COR-L47 (cell line): ENCODE measurements at places on chromosomes 1 and 21.

GRCh38 chr1:29832936-29833335 is 596.6 kb downstream of the PTPRU start:
- DNase-seq = no peak

GRCh38 chr1:87185077-87185476 is 143.6 kb upstream of the LMO4 start:
- DNase-seq = no peak

GRCh38 chr1:183306317-183307042 is 111.7 kb downstream of the NMNAT2 start:
- DNase-seq = no peak

DNA sequence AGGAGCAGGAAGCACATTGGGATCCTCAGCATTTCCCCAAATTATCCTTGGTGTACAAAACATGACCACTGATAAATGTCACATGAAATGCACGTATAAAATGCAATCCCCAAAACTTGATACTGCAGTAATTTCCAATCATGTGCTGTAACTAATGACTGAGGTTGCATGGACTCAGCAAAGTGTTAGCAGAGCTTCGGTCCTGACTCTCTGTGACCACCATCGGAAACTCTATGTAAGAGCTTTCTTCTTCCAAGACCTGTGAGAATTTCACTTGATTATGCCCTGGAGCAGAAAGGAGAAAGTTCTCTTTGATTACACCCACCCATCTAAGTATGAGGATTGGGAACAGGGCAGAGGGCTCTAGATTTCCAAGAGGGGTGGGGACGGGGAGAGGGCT is 908 bp downstream of the CD53 start:
- DNase-seq = no peak

DNA sequence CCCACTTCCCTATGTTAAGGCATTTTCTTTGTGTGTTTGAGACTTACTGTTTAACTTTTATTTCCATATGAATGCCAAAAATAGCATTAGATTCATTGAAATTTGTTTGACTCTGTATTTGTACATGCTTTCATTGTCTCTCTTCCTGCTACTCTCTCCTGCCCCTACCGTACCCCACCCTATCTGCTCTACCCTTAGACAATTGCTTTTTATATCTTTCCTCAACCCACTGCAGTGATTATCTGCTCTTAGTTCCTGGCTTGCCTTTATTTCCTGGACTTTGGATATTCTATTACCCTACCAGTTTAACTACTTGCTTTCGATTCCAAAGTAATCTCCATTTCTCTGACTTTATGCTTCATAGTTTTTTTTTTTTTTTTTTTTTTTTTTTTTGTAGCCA is 10.5 kb downstream of the RAVER2 start:
- no peak for DNase-seq

DNA sequence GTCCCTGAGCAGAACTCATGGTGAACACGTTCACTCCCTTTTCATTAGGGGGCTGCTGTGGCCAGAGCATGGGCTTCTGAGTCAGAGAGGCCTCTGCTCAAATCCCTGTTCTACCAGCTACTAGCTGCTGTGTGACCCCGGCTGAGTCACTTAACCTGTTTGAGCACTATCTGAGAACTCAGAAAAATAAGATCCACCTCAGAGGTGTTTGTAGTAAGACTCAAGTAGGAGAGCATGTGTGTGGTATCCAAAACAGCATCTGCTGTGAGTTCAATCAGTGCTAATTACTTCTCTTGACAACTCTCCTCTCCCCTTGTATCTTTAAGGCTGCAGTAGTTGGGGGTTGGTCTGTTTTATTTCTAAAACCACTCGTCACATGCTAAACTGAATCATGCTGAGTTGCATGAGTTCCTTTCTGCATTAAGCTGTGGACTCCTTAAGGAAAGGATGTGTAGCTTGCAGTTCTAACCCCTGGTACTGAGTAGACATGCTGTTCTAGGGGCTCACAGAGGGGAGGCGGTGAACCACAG is 39.7 kb upstream of the JUN start:
- no peak for DNase-seq

DNA sequence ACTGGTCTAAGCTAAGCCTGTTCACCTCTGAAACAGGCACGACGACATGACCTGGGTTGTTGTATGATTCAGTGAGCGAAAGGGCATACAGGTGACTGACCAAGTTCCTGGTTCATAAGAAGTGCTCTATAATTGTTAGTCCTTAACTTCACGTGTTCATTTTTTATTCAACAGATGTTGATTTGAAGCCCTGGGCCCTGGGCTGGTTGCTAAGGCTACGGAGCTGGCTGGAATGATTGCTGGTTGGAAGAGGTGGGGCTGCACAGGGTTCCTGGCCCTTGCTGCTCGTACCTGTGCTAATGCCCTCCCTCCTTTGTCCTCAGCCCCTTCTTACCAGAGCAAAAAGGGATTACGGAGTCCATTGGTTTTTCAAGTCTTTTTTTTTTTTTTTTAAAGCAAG is 111.3 kb upstream of the CSF3R start:
- peak; percentile 15 for DNase-seq

- DNase-seq = no peak
Measured at GRCh38 chr1:169647512-169647911, 17.6 kb upstream of the SELP start.

DNA sequence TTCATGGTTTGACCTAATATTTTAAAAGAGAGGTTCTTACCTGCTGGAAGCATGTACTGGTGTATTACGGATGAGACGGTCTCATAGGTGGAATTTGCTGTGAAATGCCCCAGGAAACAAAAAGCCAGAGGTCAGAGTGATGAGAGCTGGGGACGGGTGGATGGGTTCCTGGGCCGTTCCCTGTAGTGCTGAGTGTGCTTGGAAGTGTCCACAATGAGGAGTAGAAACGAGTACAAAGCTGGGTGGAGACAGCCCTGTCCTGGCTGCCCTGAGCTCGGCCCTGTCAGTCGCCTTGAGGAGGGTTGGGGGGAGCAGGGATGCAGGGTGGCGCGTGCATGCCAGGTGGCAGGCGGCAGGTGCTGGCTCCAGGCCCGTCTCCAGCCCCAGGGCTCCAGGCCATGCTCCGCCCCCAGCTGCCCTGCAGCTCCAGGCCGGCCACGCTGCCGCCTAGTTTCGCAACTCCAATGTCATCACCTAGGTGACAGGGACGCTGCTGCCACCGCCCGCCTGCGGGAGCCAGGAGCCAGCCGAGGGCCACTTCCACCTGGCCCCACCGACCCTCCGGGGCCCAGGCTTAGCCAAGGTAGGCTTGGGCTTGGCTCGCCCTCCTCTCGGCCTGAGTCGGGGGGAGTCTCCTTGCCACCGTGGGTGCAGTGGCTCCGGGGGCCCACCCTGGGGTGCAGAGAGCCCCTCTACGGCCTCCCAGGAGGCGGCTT is 16.4 kb downstream of the TP73 start:
- DNase-seq = peak; percentile 93

DNA sequence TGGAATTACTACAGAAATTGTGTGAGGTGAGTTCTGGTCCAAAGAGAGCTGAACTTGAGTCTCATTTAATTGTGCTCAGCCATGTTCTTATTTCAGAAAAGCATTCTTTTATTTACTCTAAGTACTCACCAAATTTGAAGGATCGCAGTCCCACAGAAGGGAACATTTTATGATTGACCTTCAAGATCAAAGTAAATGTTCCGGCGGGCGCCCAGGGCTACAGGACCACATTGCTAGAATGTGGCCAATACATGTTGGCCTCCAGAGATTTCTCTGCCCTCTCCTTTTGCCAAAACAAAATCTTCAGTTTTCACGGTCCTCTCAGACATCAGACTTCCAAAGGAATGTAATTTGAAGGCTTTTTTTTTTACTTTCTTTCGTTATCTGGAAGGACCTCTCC is 237.8 kb downstream of the FMN2 start:
- DNase-seq = no peak

GRCh38 chr1:90671251-90671650 is 45.9 kb downstream of the BARHL2 start:
- no peak for DNase-seq

GRCh38 chr1:65049941-65050713 is 83.8 kb upstream of the JAK1 start:
- DNase-seq = no peak

DNA sequence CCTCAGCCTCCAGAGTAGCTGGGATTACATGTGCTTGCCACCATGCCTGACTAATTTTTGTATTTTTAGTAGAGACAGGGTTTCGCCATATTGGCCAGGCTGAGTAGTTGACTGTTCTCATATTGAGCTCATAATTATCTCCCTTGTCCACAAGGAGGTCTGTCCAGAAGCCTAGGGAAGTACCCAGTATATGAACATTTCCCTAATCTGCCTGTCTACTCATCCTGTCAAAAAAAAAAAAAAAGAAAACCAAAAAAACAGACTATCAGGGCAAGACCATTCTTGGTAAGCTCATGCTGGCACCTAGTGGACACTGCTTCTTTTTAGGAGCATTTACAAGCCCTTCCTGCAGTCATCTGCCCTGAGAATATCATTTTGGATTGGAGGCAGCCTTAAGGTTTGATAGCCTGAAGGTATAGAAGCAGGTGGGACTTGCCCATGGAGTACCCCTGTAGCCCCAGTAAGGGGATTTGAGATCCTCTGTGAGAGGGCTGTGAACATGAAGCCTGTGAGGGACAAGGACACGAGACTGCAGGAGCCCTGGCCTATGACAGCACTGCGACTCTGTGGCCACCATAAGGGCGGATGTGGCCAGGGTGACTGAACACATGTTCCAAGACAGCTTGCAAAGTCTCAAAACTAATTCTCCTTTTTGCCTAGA is 10.8 kb upstream of the DUSP12 start:
- peak; percentile 8 for DNase-seq

- DNase-seq = no peak
Measured at GRCh38 chr1:97243973-97244560, 522.5 kb downstream of the PTBP2 start.

DNA sequence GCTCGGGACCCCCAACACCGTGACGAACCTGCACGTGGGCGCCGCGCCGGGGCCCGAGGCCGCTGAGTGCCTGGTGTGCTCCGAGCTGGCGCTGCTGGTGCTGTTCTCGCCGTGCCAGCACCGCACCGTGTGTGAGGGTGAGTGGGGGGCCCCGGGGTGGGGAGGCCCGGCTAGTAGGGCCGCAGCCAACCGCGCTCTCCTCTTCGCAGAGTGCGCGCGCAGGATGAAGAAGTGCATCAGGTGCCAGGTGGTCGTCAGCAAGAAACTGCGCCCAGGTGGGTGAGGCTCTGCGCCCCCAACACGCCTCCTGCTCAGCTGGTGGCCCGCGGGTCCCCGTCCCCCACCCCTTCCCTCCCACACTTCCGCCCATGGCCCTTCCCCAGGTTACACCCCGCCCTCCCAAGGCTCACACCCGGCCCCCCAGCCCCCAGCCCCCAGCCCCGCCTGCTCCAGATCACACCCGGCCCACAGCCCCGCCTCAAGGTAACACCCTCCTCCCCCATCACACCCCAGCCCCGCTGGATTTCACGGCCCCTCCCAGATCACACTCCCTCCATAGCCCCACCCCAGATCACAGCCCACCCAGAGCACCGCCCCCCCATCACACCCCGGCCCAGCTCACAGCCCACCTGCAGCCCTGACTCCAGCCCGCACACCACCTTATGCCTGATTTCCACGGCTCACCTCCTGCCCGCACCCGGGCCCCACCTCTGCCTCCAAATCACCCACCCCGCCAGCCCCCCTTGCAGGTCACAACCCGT is 2.4 kb upstream of the MMP23B start:
- no peak for DNase-seq

DNA sequence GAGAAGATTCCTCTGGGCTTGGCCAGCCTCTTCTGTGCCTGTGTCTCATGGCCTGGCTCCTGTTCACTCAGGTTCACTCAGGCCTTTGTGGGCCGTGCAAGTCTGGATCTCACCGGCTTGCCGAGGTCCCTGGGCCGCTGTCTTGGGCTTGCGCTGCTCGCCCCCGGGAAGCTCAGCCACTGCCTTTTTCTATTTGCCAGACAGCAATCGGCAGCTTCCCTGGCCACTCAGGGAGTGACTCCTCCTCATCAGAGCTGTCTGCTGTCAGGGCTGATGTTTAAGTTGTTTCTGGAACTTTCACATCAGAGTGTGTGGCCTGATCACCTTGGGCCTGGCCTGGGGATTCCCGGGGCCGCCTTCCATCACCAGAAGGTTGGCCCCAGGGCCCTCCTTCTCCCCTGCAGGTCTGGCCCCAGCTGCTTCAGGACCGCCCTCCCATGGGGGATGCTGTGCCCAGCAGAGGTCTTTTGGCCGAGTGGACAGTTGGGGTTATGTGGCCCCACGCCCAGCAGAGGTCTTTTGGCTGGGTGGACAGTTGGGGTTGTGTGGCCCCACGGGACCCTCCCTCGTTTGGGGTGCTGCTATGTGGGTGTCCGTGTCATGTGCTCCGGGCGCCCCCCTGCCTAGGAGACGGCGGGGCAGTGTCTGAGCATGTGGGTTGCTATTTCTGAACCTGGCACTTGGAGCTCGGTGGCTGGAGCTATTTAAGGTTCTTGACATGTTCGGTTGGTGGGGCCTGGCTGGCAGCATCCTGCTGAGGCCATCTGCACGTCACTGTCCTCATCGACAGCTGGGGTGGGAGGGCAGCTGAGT is 12.5 kb downstream of the SLX9 start:
- DNase-seq = no peak

- no peak for DNase-seq
Measured at GRCh38 chr1:36389999-36390398, 4.3 kb upstream of the STK40 start.

- DNase-seq = no peak
Measured at GRCh38 chr1:92298213-92298572, 594 bp downstream of the GLMN start.

GRCh38 chr1:212455401-212455800 is 22.7 kb downstream of the NENF start:
- no peak for DNase-seq

- DNase-seq = no peak
Measured at GRCh38 chr1:30120245-30121000, 603.0 kb downstream of the MATN1 start.

- no peak for DNase-seq
Measured at GRCh38 chr1:97348599-97349265, 572.1 kb downstream of the DPYD start.

- DNase-seq = no peak
Measured at GRCh38 chr1:228452194-228453021, 34.8 kb upstream of the RNF187 start.

GRCh38 chr1:167770127-167770526 is 48.3 kb downstream of the MPZL1 start:
- DNase-seq = peak; percentile 53

DNA sequence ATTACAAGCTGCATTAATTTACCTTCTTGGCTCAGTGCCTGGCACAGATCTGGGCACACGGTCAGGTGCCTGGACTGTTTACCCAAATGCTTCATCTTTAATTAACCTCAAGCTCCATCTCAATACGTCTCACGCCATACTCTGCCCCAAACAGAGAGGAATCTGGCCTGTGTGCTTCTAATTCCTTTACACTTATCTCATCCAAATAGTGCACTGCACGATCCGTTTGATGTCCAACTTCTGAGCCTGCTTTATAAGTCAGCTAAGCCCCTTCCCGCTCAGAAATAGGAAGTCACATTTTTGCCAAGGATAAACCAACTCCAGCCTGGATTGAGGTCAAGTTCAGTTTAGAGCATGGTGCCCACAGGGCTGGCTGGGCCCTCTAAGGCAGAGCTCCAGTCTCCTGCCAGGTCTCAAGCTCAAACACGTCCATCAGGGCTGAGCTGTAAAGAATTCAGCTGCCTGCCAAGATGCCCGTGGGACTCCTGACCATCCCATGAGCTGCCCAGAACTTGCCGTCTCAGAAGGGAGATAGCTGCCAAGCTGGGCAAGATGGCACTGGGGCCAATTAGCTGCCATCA is 233.5 kb downstream of the TRABD2B start:
- DNase-seq = no peak
